IMR-90 (cell line): ENCODE measurements at places on chromosomes 13 and 19.
A peak's percentile ranks its signal among the peaks of the same experiment; 100 is the strongest.

DNA sequence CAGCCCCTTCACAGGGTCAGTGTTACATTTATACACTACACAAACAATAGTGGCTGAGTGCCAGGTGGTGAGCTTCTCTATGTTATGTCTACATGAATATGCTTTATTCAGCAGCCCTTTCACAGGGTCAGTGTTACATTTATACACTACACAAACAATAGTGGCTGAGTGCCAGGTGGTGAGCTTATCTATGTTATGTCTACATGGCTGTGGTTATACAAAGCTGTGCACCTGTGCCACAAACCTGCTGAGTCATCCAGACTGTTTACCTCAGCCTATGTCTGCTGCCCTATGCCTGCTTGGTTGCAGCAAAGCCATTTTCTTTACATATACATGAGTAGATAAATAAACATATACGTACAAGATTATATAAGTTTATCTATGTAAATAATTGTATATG lies 76.5 kb downstream of the ZNF726 start:
- no peak for DNase-seq

GRCh38 chr13:59680429-59681024 lies 483.2 kb downstream of the DIAPH3 start:
- DNase-seq: peak; percentile 33

GRCh38 chr13:75603038-75603437 lies 33.1 kb upstream of the LMO7 start:
- no peak for DNase-seq

DNA sequence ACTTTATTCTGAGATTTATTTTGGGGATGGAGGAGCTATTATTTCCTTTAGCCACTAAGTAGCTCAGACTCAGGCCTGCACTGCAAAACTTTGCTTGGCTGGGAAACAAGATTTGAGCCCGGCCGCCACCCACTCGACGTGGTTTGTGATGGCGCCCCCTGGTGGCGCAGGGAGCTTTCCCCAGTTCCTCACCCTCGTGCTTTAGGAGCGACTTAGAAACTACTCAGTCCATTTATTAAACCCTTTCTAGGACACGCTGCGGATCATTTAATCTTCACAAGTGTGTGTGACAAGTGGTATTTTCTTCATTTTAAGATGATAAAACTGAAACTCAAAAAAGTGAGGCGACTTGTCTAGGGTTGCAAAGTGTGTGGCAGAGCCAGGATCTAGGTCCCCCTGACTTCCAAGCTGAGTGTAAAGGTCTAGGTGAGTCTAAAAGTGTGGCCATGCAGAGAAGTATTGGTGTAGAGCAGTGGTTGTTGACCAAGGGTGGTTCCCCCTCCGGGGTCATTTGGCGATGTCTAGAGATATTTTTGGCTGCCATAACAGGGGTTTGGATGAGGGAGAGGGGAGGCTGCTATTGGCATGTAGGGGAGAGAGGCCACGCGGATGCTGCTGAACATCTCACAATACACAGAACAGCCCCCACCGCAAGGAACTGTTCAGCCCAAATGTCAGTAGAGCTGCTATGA lies 2.2 kb downstream of the CXCL17 start:
- DNase-seq: peak; percentile 59

GRCh38 chr13:27915301-27916207 lies 4.2 kb upstream of the PDX1 start:
- no peak for DNase-seq

DNA sequence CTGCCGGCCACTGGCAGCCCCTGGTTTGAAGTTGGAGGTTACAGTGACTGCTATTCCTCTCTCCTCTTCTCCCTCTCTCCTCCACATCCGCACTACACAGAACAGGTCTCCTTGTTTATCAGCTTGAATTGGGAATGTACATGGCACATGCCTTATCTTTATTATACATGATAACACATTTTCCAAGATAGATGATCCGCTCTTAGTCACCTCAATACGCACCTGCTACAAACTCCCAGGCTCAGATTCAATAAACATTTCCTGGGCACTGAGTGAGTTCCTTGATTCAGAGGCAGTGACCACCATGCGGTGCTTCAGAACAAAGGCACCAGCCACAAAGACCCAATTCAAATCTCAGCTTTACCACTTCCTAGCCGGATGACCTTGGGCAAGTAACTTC lies 227.7 kb downstream of the TSHZ3 start:
- no peak for DNase-seq

DNA sequence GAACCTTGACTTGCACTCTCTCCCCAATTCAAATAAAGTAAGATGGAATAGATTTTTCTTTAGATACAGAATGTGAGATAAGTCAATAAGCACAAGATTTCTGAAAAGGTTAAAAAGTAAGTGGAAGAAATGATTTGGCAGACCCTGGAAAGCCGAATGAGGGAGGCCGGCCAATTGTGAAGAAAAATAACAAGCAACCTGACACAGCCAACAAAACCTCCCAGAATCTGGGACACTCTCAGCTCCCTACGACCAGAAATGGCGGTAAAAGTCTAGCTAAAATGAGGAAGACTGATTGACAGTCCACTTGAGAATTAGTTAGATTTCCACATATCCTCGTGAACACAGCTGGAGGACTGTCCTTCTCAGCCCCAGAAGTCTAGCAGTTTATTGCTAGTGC lies 85.4 kb downstream of the KLF12 start:
- no peak for DNase-seq

DNA sequence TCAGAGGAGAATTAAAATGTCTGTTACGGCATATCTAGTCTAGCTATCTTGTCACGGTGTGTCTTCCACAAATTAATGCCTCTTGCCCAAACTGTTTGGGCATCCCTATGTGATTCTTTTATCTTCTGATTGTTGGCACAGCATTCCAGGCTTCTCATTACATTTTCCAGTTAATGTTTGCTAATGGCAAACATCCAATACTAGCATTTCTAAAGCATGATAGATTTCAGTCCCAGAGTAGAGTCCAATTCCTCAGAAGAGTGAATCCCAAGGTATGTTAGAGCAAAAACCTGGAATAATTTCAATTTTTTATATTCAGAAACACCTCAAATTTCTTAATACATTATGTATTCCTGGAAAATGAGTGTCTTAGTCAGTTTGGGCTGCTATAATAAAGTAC lies 684.5 kb upstream of the SLITRK1 start:
- DNase-seq: no peak

DNA sequence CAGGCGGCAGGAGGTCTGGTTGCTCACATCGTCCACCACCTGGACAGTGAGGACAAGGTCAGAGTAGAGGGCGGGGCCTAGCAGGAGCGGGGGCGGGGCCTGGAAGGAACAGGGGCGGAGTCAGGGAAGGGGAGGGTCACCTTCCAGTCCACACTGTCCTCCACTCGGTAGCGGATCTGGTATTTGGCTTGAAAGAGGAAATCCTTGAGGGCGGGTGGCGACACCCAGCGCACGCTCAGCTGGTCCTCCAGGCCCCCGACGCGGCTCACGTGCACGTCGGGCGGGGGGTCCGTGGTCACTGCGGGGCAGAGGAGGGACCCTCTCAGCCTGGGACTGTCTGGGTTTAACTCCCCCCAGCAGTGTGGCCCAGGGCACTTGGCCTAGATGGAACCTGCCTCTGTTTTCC lies 8.2 kb downstream of the REX1BD start:
- no peak for DNase-seq

DNA sequence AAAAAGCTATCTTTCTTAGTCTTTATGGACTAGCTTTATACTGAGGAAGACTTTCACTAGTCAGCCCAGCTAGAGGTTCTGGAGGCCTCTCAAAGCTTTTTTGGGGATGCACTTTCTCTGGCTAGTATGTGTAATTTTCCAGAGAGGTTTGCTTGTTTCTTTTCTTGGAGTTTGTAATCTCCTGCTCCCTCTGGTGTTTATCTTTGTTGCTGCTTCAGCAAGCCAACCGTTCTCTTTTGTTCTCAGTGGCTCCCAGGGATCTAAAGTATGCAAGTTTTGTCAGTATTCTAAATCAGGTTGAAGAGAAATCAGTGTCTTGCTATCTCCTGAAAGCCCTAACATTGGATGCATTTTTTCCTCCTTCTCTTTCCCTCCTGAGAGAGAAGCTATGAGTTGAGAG lies 121.1 kb upstream of the MYO16 start:
- peak; percentile 29 for DNase-seq

- DNase-seq: peak; percentile 13
These were observed 418.8 kb downstream of the GPC5 start for GRCh38 chr13:91817250-91817649.
